ENCODE measurements at places on chromosomes 6 and 20.

DNA sequence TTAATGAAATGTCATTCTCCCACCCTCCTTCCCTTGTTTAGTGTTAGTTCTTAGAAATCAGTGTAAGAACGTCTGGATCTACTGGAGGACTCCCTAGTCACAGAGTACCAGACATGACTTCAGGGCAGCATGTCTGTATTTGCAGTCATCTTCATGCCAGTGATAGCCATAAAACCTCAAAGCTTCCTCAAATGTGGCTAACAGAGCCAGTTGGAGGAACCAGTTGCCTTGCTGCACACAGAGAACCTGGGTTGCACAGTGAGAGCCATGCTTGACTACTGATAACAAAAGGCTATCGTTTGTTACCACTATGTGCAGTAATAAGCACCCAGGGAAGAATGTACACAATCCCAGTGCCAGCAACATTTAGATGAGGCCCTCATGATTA, 20.1 kb downstream of the NT5E start:
- DNase-seq, result no peak

GRCh38 chr20:54515793-54516628, 40.6 kb downstream of the DOK5 start:
- no peak for DNase-seq

GRCh38 chr6:147080225-147080624, 124.0 kb upstream of the STXBP5 start:
- no peak for DNase-seq

GRCh38 chr20:43812216-43812615, 85.4 kb upstream of the GTSF1L start:
- DNase-seq, result no peak

- DNase-seq, result peak; percentile 63
Observed at GRCh38 chr6:68634726-68635411, at the start of gene ADGRB3. Gene ADGRB3 (plus strand): TSS chr6:68635282. CDS start chr6:68638676, 3,394 bp downstream.

DNA sequence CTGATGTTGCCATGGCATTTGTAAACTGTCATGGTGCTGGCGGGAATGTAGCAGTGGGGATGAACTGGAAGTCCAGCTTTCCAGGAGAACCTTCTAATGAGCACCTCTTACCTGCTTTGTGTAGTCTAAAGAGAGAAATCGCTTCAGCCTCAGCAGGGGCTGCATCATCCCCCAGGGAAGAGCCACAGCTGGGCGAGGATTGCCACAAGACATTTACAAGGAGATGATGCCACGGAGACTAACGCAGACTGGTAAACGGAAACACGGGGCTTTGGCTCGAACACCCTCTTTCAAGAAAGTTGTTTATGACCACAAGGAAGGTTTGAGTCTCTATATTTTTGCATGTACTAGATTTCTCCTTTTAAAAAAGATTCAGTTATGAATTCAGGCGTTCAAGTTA, 72.9 kb downstream of the CDH26 start:
- DNase-seq, result no peak

DNA sequence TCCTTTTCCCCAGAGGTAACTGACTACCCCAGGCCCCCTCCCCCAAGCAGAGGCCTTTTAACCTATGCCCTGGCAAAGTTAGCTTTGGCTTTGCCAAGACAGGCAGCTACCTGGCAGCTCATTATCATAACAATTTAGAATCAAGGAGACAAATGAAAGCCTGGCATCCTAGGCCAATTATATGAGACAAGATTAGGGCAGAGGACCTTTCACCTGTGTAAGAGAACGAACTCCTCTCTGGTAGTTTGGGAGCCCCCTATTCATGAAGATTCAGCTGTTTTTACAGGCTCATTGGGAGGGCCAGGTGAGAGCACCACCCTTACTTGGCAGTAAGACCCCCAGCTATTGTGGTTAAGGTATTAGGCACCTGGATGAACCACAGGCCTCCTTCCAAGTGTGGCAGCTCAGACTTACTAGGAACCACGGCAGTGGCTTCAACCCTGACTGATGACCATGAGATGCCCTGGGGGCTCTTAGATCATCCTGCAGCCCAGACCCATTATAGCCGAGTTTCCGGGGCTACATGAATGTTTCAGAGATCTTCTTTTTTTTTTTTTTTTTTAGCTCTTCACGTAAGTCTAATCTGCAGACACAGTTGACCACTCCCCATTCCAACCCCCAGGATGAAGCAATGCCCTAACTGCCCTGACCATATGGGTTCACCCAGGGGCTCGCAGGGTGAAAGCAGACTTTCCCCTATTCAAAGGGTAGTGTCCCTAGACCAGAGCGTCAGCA, 56.2 kb downstream of the RAB44 start:
- peak; percentile 21 for DNase-seq

GRCh38 chr20:60960500-60960899, 291.6 kb upstream of the CDH4 start:
- DNase-seq, result no peak

DNA sequence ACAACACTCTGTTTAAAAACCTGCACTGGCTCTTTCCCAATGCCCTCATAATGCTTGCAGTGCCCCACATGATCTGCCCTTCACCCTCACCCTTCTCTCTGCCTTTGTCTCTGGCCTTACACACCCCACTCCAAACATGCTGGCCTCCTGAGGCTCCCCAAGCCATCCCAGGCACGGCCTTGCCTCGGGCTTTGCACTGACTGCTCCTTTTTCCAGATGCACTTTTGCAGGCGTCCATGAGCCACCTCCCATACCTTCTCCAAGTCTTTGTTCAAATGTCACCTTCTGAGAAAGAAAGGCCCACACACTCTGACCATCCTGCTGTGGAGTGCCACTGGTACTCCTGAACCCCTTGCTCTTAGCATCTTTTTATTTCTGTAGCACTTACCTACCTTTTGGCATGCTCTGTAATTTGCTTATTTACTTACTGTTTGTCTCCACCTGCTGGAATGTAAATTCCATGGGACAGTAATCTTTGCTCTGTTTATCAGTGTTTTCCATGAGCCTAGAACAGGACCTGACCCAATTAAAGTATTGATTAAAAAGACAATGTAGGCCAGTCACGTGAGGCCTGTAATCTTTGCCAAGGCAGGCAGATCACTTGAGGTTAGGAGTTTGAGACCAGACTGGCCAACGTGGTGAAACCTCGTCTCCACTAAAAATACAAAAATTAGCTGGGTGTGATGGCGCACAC, 30.7 kb downstream of the GFRA4 start:
- DNase-seq, result no peak

DNA sequence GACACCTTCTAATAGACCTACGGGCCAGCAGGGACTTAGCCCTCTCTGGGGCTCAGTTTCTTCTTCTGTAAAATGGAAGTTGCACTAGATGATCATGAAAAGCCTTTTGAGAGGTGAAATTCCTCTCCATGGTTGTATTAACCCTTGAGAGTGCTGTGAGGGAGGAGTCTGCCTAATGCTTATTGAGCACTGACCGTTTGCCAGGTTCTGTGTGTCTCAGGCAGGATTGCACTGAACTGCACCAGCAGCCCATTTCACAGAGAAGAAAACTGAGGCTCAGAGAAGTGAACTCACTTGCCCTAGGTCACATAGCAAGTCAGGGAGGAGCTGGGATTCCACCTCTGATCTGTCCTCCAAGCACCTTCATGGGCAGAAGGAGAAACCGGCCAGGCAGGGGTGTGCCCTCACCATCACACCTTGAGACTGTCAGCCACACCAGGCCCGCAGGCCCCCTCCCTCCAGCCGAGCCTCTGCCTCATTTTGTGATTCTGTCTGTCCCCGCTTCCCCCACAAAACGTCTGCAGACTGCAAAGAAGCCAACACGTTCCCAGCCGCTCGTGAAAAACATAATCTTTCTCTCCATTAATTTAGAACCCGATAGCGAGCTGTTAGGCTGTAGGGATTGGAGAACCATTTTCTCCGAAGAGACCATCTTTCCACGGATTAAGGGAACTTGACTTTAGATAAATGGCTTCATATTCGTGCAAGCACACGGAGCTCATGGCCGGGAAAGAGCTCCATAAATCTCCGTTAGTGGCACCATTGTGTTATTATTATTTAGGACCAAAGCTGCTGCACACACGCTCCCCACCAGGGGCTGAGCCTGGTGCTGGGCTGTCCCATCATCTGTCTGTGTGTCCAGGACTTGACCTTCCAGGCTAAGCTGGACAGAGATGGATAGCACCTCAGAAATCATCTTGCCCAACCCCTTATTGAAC, 46.0 kb downstream of the KIAA1755 start:
- no peak for DNase-seq

DNA sequence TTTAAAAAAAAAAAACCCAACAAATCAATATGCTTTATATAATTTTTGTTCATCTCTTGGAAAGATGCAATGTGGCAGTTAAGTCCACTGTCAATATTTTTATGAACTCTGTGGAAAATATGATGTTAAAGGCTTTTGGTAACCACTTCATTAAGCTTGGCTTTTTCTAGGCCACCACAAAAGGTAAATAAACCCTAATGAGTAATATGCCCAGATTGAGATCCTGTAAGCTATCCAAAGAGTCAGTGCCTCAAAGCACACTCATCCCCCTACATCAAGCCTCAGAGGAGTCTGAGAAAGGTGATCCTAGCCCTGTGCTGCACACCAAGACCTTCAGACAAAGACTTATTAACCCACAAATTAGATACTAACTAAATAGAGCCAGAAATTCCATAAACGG, 121.1 kb downstream of the CDC5L start:
- DNase-seq, result no peak

GRCh38 chr6:27812078-27812804, 100.0 kb downstream of the OR2B2 start:
- no peak for DNase-seq

DNA sequence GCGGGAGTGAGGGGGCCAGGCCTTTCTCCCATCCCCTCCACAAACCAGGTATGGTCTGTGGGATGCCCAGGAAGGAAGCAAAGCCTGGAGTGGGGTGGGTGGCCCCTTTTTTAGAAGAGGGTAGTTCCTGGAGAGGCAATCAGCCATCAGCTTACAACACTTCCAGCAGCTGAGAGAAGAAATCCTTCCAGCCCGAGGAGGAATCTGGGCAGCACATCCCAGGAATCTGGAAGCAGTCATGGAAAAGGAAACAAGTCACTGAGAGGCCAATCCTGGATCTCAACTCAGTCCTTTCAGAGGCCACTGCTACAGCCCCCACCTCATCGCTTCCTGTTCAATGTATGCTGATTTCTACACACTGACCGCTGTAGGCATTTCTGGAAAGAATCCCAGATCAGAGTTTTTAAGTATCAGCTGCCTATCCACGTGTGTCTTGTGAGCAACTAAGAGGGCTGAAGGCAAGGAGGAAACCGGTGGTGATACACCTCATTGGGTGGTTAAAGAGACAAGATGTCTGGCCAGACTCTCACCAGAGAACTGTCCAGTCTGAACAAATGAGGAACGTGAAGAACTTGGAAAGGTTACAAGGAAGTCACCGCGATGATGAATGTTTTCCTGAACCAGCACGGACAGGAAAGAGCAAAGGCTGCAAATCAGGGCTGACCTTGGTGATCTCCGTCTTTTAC, 92.9 kb upstream of the SHLD1 start:
- DNase-seq, result peak; percentile 67

- DNase-seq, result peak; percentile 88
Observed at GRCh38 chr6:33014841-33015634, 5.6 kb upstream of the HLA-DOA start.

- DNase-seq, result no peak
Observed at GRCh38 chr20:18390201-18390600, 76.6 kb downstream of the DZANK1 start.

GRCh38 chr6:10883312-10884244, 1.7 kb upstream of the GCM2 start:
- DNase-seq, result no peak

GRCh38 chr6:28775052-28775376, 148.8 kb downstream of the TRIM27 start:
- no peak for DNase-seq

GRCh38 chr6:45394586-45395095, 16.9 kb upstream of the SUPT3H start:
- no peak for DNase-seq

- DNase-seq, result no peak
Observed at GRCh38 chr6:142756215-142756630, 188.8 kb downstream of the HIVEP2 start.

Data from suppressor macrophage treated with lipopolysaccharide for 1 hour (primary cell).